ENCODE measurements at places on chromosomes 4 and X. TPM values are rescaled to one million over a fixed set of nuclear protein-coding genes. Genes with fewer than 3 reads are reported as not detected.
A peak's percentile ranks its signal among the peaks of the same experiment; 100 is the strongest.

GRCh38 chr4:2284934-2285612, 23.2 kb upstream of the MXD4 start:
- no peak for DNase-seq

TLR2 gene
- total RNA-seq, result 4.0 TPM

- no peak for DNase-seq
These were observed 209.2 kb downstream of the LHFPL1 start for GRCh38 chrX:112470551-112470950.

DUSP21 gene
- total RNA-seq, result not detected

- DNase-seq, result no peak
These were observed 16.0 kb upstream of the UVSSA start for GRCh38 chr4:1330761-1331590.

- peak; percentile 78 for DNase-seq
These were observed at the start of gene IRAK1 for GRCh38 chrX:154019633-154020528. Gene IRAK1, minus strand, starts transcription at chrX:154019902. Its CDS starts 90 bp downstream, at chrX:154019812.

- no peak for DNase-seq
These were observed 126.7 kb downstream of the RBM47 start for GRCh38 chr4:40502934-40503333.

AFF2 gene
- 0.30 TPM for total RNA-seq

GRCh38 chr4:77613267-77613666, 7.6 kb downstream of the CXCL13 start:
- DNase-seq, result peak; percentile 42

DNA sequence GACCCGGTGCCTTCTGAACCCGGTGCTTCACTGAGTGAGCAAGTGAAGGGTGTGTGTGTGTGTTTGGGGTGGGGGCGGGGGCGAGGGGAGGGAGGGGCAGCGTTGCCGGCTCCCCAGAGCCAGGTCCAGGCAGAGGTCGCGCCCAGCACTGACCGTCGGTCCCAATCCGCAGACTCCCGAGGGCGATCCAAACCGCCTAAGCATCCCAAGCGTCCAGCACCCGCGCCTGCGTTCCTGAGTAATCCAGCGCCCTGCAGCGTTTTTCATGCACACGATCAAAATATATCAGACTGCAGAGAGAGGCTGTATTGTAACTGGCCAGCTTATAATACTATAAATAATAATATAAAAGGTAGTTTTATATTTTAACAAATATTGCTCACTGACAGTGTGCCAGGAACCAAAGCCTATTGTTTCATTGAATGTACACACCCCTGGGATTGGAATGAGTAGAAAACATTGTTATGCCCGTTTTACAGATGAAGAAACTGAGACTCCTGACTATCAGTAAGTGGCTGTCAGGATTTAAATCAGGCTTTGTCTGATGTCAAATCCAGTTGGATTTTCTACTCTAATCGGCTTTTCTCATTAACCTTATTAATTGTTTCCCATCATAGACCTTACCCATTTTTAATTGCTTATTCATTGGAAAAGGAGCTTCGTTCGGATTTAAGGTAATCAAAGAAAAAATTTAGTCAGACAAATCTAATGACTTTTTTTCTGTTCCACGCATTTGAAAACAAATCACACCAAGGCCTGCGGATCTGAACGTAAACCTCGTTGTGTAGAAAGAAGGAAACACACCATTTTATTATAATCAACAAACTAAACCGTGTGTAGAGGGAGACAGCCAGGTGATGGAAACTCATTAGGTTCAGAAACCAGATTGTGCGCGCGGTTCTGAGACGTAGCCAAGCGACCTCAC, 4.0 kb upstream of the NKX3-2 start:
- DNase-seq, result no peak

PHKA1 gene
- 17.3 TPM for total RNA-seq

- DNase-seq, result no peak
These were observed 29.6 kb downstream of the TRIM2 start for GRCh38 chr4:153233761-153234371.

DNA sequence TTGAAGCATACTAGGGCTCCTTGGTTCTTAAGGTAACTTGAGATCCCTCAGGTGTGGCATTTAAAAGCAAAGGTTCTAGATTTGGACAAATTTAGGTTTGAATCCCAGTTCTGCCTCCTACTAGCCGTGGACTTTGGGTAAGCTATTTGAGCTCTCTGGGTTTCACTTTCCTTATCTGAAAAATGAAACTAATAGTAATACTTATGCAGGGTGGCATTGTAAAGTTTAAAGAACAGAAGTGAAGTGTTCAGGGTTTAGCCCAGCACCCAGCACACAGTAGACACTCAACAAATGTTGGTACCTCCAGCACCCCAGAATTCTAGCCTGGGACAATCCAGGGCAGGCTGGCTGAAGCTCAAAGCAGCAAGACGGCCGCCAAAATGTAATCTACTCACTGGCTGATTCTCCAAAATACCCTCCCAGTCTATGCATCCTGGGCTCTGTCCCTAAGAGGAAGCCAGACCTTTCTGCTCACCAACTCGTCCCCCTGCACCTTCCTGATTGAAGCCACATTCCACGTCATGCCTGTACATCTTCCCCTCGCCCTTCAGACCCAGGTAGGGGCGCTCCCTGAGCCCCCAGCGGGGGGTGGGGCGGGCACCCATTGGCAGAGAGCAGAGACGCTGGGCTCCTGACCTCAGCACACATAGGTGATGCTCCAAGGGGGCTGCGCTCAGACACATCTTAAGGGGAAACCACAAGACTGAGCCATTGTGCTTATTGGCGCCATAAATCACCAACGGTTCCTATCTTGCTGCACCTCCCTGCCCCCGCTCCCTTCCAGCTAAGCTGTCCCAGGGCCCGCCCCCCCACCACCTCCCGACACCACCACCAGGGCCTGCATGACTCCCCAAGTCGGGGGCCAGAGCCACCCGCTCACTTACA, 160.6 kb downstream of the BCOR start:
- no peak for DNase-seq

AIMP1 gene
- 36.6 TPM for total RNA-seq

IL2RG gene
- total RNA-seq, result 3.0 TPM

ARX gene
- not detected for total RNA-seq

NEUROG2 gene
- not detected for total RNA-seq

DNA sequence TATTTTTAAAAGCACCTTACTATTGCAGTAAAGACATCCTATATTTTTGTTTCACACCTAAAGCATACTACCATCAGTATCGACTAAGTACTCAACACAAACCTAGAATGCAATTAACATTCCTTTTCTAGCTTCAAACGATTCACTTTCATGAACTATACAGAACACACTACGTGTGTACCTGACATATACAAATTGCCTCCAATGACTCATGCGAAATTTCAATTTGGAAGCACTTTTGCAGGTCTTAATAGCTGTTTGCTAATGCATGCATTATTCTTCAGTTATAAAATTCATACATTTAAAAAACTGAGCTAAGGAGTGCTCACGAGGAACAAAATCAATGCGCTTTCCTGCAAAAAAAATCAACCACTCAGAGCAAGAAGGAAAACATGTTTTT, 19.7 kb upstream of the GPM6B start:
- no peak for DNase-seq

GRCh38 chr4:763191-763810, 57.7 kb downstream of the PCGF3 start:
- DNase-seq, result peak; percentile 25

DNA sequence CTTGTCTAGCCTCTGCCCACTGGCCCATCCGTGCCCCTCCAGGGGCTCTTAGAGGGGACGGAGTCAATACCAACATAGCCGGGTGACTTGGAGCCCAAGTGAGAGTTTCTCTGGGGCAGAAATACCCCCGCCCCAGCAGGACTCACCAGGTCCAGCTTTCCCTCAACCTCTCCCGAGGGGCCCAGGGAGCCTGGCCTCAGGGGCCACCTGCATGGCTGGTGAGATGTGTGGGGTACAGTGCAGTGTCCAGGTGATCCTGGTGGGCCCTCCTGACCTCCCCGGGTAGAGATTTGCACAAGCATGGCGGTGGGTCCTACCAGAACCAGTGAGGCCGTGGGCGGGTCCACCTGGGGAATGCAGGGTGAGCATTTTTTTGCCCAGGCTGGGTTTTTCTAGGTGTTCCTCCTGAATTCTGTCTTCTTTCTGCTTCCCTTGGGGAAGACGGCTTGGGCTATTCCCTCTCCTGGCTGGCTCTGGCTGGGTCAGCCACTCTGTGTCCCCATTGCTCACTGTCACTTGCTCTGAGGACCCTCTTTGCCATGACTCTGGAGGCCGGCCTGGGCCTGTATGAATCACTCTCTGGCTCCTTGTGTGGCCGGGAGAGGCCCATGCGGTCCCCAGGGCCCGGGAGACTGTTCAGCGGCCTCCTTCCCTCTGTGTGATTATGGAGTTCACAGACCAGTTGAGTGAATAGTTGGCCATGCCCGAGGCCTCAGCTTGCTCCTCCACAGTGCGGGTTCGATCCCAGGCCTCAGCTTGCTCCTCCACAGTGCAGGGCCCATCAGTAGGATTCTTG, 71.0 kb upstream of the NKX1-1 start:
- peak; percentile 7 for DNase-seq

DNA sequence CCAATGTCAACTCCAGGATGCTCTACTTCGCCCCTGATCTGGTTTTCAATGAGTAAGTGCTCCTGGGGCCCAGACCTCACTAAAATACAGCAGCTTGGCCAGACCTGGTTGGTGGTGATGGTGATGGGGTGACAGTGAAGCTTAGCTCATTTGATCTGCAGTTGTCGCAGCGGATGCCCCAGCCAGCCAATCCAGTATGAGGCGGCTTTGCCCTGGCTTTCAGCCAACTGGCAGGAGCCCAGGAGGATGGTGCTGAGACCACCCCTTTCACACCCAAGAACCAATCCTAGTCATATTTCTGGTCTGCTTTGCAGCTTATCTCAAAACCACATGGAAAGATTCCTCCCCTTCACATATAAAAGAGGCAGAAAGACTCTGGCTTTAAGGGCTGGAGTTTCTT, 173.8 kb downstream of the AR start:
- DNase-seq, result no peak

DNA sequence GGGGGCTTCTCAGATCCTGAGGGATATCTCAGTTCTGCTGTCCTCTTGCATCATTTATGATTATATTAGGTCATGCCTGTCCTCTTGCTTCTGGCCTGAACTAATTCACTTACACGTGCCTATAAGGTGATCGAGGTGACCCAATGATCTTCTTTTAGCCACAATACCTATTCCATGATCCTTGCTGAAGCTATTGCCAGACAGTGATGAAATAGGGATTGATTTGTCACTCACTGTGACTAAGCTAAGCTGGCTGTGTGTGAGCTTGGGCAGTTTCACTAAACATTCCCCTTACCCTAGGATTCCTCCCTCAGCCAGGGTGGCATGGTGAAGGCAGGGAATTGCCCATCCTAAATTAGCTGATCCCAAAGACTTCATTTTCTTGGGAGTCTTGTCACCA, 19.0 kb downstream of the HADH start:
- DNase-seq, result no peak

DNA sequence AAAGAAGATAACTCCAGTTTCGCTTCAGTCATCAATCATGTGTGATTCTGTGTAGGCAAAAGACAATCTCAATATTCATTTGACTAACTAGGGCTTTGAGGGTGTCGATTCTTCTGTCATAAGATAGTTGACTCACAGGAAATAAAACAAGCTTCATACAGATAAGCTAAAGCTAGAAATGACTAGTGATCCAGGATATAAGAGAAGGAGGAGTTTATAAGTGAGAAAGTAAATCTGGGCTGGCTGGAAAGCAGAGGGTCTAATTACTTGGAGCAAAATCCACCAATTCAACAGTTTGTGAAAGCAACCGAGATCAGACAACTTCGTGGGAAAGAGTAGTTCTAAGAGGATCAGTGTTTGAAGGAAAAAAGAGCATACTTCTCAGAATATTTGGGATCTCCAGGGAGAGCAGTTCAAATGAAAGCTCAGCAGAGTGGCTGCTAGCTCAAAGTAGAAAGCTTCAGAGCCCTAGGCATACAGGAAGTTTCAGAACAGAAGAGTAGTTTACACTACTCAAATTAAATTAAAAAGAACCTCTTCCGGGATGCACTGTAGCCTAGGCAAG, 429.3 kb downstream of the INPP4B start:
- DNase-seq, result no peak

DNA sequence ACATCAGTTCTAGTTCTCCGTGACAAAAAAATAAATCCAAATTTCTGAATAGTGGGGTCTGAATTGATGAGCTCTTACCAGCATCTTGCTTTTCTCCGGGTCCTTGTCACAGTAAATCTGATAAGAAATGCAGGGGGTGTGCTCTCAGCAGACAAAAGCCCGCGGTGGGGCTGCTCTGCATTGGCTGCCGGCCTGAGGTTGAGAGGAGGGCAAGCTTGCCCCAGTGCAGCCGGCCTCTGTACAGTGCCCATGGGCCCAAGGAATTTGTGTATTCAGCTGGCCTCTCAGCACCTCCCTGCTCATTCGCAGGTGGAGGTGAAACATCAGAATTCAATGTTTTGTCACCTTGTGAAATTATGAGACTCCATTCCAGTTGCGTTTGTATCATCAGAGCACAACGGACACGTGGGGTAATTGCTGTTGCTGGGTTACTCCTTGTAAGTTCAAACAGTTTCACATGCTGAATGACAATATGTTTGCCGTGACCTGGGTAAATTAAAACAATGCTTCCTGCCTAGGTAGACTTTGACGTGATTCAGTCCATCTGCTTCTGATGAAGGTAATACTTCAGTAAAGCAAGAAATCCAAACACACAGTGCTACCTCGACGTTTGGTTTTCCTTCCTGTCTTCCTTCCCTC, 596.4 kb downstream of the MID1IP1 start:
- DNase-seq, result no peak

GRCh38 chrX:104922206-104922621, 298.3 kb downstream of the TEX13A start:
- DNase-seq, result peak; percentile 38

DNA sequence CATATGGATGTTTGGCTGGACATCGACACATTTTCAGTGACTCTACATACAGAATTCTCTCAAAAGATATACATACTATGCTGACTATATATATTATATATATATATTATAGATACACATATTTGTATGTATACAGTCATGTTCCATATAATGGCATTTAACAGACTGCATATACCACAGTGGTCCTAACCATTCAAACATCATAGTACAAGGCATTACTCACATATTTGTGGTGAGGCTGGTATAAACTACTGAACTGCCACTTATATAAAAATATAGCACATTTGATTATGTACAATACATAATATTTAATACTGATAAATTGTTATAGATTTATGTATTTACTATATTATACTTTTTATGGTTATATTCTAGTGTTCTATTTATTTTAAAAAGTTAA, 168.5 kb downstream of the IL15 start:
- DNase-seq, result no peak

- DNase-seq, result peak; percentile 55
These were observed 78.5 kb downstream of the ABLIM2 start for GRCh38 chr4:8079916-8080753.
